ENCODE measurements at places on chromosomes 3 and 15.

DNA sequence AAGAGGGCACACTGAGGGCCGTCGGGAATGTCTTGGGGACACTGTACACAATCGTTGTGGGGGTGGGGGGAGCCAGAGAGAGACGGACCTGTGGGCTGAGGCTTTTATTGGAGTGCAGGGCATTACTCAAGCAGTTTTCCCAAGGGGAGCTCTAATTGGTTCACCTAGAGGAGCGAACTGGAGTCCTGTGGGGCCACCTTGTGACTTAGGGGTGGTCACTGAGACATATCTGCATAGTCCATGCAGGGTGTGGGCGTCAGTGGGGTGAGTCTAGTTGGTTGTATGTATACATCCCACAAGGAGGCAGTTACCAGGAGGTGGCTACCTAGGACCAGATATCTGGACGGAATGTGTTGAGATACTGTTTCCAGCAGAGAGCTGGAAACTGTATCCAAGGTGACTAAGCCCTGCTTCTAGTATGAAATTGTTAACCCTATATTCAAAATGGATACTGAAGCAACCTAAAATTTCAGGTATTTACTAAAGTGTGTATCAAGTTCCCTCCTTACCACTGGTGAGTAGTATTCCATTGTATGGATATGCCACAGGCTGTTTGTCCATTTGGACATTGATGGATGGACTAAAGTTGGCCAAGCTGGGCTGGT lies 2.6 kb upstream of the PIGZ start:
- no peak for DNase-seq

GRCh38 chr3:12440927-12441714 lies 43.2 kb upstream of the TSEN2 start:
- no peak for DNase-seq

- DNase-seq: no peak
Measured at GRCh38 chr15:40335938-40336743, 4.6 kb downstream of the CCDC9B start.

DNA sequence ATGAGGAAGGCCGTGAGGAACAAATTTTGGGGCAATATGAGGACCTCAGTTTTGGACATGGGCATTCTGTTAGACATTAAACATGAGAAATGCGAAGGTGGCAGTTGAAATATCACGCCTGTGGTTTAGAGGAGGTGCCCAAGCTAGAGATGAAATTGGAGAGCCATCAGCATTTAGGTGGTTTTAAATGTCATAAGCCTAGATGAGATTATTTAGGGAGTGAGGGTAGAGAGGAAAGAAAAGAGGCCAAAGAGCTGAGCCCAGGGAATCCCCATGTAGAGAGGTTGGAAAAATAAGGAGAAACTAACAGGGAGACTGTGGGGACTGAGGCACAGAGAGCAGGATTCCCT lies 14.9 kb downstream of the RTP1 start:
- no peak for DNase-seq

DNA sequence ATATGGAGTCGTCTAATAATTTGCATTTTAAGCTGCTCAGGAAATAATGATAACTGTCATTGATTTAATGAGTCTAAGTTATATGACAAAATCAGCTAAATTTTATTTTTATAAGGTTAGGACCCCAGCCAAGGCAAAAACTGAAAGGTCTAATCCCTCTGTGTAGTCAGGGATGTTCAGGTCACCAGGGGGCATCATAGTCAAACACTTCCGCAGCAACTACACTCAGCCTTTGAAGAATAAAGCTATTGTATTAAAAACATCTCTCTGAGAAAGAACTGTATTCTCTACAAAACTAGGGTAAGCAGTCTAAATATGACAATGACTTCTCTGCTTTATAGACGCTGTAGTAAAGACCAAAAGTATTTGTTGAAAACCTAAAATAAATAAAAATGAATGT lies 15.0 kb downstream of the INTS14 start:
- peak; percentile 66 for DNase-seq

GRCh38 chr3:129718201-129718600 lies 111.7 kb upstream of the PLXND1 start:
- DNase-seq: no peak

GRCh38 chr15:43934480-43934879 lies 107.7 kb downstream of the WDR76 start:
- DNase-seq: no peak

DNA sequence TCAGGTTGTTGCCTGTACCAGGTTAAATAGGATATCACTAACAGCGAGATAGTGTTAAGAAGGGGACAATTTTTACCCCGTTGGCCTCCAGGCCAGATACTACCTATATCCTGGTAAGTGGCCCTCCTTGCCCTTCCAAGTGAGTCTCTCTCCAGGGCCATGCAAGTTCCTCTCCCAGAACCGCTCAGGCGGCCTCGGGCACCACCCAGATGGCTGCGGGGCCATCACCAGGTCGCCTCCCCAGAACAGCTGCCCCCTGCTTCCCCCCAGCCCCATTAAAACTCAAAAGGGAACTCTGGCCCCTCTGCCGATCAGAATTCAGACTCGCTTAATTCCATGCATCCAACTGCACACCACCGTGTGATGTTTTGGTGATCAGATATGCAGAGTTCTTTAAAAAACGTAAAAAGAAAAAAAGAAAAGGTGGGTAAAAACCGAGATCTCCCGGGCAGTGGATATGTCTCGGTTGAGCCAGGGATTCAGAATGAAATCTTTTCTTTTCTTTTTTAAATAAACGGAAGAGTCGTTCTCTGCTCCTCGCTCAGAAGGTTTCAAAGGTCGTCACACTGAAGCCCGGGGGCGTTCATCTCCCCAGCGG lies 1.9 kb upstream of the TRIM71 start:
- DNase-seq: peak; percentile 16

DNA sequence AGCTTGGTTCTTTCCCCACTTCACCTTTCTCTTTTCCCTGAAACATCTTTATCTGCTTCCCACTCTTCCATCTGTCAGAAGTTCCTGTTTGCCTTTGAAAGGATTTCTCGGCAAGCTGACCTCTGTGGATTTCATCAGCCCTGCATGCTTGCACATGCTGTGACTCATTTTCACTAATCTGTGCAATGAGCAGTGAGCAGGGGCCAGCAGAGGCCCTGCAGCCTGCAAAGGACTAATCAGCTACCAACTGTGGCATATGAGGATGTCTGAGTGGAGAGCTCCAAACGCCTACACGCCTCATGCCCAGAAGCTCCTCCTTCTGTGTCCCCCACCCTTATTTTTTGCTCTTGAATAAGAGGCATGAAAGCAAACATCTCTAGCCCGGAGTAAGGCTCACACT lies 333.0 kb upstream of the SEMA6D start:
- DNase-seq: no peak

DNA sequence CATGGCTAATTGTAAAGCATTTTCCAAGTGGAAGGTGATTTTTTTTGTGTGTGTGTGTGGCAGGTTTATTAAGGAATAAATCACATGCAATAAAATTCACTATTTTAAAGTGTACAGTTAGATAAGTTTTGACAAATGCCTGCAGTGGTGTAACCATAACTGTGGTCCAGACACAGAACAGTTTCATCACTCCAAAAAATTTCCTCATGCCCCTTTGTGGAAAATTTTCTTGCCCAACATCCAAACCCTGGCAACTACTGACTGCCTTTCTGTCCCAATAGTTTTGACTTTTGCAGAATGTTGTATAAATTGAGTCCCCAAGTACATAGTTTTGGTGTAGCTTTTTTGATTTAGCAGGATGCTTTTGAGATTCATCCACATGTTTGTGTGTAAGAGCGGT lies 135.1 kb upstream of the KLHL25 start:
- no peak for DNase-seq

DNA sequence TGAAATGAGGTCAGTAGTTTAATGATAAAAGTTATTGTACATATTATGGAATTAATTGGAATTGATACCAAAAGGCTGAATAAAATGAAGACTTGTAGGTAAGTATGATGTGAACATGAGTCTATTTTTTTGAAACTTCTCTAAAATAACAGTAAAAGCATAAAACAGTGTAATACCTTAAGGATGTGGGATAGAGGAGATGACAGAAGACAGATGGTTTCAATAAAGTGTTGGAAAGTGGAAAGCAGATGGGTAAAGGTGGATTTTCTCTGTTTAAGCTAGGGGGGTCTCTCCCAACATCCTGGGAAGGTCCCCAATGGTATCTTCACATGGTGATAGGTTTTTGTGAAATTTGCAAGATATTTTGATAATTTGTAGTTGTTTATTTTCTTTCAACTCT lies 41.6 kb downstream of the GMPS start:
- no peak for DNase-seq

- no peak for DNase-seq
Measured at GRCh38 chr15:41915255-41915994, 21.6 kb upstream of the SPTBN5 start.

- DNase-seq: peak; percentile 70
Measured at GRCh38 chr15:39125904-39126303, 455.0 kb upstream of the THBS1 start.

- DNase-seq: no peak
Measured at GRCh38 chr3:134918441-134918840, 123.4 kb downstream of the EPHB1 start.

GRCh38 chr3:56806407-56806806 lies 4.7 kb upstream of the ARHGEF3 start:
- DNase-seq: no peak

DNA sequence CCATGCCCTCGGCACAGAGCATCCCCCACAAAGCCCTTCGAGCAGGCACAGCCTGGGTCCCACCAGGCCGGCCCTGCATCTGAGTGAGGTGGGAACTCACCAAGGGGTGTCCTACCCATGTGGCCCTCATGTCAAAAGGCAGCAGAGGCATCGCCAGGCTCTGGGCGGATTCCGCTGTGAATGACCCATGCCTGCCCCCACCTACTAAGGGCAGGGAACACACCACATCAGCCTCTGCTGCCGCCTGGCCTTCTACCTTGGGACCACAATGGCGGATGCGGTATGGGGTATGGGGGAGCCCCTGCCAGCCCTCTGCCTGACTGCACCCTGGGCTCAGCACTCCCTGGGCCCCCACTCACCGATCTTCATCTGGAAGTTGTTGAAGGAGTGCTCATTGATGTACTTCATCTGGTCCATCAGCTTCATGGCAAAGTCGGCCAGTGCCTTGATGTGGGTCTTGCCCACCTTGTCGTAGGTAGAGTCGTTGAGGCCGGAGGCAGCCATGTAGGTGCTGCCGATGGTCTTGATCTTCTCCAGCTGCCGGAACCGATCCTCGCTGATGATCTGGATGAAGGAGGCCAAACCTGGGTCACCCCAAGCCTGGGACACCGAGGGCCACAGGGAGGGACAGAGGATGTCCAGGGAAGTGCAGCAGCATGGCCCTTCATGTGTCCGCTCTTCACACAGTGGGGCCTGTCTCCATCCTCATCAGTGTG lies 87.8 kb downstream of the SEC22A start:
- no peak for DNase-seq

DNA sequence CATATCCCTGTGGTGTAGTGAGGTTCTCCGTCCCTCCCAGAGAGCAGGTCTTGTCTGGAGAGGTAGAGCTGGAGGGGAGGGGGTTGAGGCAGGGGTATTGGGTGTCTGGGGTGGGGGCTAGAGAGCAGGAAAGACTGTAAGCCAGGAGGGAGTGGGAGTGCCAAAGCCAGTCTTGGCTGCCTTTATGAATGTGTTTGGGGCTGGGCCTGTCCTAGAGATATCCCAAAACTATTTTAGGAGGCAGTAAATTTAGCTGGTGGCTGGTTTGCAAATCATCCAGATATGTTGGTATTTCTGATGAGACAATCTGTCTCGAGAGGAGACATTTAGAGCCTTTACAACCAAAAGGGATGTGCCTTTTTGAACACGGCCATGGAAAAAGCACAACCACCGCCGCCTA lies 166.6 kb downstream of the TLE3 start:
- no peak for DNase-seq

DNA sequence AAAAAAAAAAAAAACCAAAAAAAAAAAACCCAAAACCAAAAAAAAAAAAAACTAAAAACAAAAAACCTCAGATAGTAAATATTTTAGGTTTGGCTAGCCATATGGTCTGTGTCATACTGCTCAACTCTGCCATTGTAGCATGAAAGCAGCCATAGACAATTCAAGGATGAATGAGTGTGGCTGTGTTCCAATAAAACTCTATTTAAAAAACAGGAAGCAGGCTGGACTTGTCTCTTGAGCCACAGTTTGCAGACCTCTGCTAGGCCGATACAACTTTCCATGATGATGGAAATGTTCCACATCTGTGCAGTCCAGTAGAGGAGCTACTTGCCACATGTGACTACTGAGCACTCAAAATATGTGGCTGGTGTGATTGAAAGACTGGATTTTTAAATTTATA lies 11.1 kb downstream of the EFCAB12 start:
- no peak for DNase-seq

DNA sequence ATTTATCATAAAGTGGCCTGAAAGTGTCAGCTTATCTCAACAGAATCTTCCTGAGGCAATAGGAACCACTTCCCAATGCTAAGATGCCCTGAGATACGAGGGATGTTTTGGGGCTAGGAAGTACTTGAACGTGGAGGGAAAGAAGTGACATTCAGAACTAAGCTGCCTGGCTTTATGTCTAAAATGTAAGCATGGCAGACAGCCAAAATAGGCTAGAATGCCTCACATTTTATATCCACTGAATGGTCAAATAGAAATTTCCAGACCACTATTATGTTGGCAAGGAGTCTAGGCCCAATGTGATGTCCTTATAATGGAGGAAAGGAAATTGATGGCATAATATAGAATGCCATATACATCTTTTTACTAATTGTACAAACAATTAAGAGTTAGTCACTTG lies 154.9 kb downstream of the PEX5L start:
- DNase-seq: no peak

DNA sequence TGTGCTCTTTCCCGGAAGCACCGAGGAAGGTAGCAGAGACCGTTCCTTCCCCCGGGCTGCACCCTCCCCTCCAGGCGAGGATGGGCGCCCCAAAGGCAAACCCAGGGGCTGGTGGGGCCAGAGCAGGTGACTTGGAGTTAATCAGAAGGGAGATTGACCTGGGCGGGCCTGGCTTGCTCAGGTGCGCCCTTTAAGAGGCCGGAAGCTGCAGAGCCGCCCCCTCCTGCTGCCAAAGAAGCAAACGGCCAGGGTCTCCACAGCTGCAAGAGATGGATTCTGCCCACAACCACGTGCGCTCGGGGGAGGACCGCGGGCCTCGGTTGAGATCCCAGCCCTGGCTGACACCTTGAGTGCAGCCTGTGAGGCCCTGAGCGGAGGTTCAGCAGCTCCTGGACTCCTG lies 218.2 kb upstream of the NAALADL2 start:
- no peak for DNase-seq

- DNase-seq: peak; percentile 17
Measured at GRCh38 chr3:186425788-186426730, 64.0 kb upstream of the DGKG start.

GRCh38 chr15:66100761-66101160 lies 152.8 kb downstream of the MEGF11 start:
- no peak for DNase-seq

- no peak for DNase-seq
Measured at GRCh38 chr15:74332011-74332410, 35.4 kb downstream of the CYP11A1 start.
